ENCODE measurements at places on chromosomes 11 and 22.

DNA sequence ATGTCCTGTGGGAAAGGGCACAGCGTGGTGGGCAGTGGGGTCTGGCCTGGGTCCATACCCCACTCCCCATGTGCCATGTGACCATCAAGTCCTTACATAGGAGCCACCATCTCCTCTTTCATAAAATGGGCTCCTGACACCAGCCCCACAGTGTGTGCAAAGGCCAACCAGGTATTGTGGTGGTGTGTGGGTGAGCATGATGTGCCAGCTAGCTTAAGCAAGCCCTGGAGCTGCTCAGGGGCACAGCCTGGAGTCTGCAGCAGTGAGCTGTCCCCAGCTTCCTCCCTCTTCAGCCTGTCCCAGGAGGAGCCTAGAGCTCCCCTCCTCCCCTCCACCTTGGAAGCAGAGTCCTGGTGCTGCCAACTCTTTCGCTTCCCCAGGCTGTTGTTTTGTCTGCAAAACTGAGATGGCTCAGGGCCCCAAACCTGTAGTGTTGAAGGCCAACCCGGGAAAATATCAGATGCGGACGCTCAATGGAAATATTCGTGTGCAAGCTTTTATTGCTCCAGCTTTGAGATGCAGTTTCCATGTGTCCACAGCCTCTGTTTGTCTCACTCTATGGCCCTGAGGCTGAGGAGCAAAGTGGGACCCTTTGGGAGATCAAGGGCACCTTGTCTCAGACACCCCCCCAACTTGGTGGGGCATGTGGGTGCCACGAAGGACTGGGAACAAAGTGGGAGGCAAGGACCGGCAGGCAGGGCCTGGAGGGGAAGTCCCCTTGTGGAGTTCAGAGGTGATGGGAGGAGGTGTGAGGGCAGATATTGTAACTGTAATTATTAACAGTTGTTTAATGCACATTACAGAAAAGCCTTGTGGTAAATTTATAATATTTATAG is 92.6 kb downstream of the CTTN start:
- DNase-seq, result no peak

DNA sequence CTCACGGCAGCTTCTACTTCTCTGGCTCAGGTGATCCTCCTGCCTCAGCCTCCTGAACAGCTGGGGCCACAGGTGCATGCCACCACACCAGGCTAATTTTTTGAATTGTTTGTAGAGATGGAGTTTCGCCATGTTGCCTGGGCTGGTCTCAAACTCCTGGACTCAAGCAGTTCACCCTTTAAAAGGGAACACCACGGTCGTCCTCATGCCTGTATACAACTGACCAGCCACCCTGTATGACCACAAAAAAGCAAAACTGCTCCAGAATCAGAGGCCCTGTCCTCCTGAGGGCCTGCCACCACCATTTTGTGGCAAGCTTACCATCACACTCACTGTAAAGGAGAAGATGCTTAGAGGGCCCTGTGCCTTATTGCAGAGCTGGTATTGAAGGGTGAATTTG is 2.2 kb downstream of the GLB1L3 start:
- no peak for DNase-seq

DNA sequence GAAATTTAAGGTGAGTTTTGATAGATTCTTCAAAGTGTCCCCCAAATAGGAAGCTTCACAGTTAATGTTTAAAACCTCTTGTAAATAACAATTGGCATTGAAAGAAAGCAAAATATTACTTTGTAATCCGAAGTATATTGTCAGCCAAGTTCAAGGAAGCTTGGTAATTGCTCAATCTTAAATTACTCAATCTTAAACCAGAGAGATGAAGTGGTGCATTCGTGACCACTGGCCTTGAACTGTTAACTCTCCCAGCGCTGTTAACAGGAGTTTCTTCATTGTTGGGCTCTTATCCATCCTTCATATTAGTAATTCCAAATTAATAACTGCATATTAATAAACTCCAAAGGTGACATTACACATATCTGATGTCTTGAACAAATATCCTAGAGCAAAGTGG is 20.6 kb upstream of the FDX1 start:
- DNase-seq, result peak; percentile 41

DNA sequence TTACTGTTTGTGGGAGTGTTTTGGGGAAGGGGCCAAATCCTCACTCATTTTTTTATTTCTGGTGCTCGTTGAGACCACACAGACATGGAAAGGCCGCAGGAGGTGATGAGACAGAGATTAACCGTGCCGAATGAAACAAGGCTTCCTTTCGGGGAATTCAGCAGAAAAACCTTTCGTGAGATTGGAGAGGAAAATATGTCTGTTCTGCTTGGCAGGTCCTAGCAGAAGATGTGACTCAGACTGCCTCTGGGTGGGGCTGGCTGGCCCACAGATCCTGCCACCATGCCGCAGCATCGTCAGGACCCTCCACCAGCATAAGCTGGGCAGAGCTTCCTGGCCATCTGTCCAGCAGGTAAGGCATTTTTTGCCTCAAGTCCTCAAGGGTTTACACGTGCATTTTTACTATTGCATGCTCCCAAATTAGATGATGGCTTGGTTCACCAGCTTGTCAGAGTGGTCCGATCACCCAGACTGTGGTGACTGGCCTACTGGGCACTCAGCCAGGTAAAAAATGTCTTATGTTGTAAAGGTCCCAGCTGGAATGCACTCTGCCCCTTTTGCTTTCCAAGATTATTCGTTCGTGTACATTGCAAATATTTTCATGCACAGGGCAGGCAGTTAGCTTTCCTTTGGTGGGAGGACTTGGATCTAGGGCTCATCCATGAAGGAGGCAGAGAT is 1.5 kb downstream of the DDB2 start:
- DNase-seq, result peak; percentile 23

- no peak for DNase-seq
Observed at GRCh38 chr11:69157156-69157821, 1.6 kb downstream of the SMIM38 start.

- DNase-seq, result no peak
Observed at GRCh38 chr11:7637447-7638157, 35.7 kb downstream of the CYB5R2 start.

- DNase-seq, result no peak
Observed at GRCh38 chr11:112770487-112770886, 190.7 kb upstream of the NCAM1 start.

- peak; percentile 7 for DNase-seq
Observed at GRCh38 chr22:33919391-33920196, 682 bp downstream of the LARGE1 start.

Measured in CD14-positive monocyte (primary cell).